H54 (cell line): ENCODE measurements at places on chromosomes 7 and 10.

DNA sequence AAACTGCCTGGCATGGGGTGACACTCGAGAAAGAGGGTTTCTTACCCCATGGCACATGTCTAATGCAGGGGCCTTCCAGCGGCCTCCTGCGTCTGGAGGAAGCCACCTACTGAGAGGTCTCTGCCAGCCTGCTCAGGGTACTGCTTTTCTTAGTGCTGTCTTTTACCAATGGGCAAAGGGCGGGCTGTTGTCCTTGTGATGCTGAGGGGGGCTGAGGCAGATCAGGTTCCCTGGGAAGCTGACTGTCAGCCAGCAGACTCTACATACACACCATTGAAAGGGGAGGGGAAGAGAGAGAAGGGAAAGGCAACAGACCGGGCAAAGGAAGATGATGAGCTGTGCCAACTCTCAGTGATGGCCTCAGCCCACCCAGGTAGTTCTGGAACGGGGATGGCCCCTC is 48.7 kb downstream of the COL13A1 start:
- DNase-seq: no peak

DNA sequence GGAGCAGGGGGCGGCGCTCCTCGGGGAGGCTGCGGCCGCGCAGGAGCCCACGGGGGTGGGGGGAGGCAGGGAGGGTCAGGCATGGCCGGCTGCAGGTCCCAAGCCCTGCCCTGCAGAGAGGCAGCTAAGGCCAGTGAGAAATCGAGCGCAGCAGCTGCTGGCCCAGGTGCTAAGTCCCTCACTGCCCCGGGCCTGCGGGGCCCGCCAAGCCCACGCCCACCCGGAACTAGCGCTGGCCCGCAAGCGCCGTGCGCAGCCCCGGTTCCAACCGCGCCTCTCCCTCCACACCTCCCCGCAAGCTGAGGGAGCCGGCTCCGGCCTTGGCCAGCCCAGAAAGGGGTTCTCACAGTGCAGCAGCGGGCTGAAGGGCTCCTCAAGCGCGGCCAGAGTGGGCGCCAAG is 28.3 kb upstream of the TES start:
- no peak for DNase-seq

GRCh38 chr10:88962336-88962735 is 9.8 kb upstream of the ACTA2 start:
- DNase-seq: no peak

- DNase-seq: no peak
Observed at GRCh38 chr7:65454469-65454868, 80.8 kb downstream of the ZNF92 start.

DNA sequence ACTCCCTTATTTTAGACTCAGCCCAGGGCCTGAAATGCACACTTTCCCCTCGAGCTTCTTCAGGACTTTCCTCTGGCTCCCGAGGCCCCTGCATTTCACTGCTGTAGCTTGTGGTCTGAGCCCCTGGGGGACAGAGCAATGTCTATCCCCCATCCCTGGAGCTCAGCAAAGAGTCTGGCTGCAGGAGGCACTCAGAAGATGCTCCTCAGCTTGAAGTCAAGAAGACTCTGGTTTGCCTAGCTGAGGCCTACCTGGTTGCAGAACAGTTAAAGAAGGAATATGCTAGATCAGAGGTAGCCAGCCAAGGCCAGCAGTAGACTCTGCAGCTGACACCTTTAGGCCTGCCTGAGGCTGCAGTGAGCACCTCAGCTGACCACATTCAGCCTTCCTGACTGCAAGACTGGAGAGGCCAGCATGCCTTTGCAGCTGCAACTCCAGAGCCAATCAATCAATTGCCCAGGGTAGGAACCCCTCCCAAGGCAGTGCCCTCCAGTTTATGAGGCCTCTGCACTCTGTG is 36.9 kb upstream of the IKZF1 start:
- DNase-seq: no peak

DNA sequence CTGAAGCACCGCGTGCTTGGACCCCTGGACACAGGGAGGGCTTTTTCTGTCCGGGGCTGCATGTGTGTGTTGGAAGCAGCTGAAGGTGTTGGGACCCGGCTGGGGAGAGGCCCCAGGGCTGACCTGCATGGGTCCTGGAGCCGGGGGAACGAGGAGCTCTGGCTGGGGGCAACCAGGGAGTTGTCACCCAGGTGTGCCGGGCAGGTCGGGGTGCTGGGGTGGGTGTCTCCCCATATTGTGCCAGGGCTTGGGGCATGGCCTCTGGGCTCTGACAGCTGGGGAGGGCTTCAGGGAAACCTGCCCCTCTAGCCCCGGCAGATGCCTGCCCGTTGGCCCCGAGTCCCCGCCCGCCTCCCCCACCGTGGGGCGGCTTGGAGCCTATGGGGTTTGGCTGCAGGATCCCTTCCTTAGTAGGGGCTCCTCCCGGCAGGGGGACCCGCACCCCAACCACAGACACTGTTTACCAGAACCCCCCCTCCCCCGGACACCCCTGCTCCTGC is 42.3 kb downstream of the UNCX start:
- no peak for DNase-seq

DNA sequence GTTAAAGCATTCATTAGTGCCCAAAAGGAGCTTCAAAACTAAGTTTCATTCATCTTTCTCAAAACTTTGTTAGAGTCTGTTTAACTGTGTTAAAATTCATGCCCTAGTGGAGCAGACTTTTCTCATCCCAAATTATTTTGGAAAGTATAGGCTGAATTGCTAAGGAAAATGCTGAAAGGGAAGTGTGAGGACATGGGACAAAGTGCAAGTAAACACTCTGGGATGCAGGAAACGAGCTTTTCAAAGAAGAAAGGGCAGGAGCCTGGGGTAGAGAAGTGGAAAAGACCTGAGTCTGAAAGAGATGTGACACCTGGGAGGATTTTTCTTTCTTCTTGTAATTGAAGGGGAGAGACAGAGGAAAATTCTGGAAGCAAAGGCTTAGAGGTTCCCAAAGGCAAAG is 93.1 kb upstream of the ANKRD1 start:
- no peak for DNase-seq

DNA sequence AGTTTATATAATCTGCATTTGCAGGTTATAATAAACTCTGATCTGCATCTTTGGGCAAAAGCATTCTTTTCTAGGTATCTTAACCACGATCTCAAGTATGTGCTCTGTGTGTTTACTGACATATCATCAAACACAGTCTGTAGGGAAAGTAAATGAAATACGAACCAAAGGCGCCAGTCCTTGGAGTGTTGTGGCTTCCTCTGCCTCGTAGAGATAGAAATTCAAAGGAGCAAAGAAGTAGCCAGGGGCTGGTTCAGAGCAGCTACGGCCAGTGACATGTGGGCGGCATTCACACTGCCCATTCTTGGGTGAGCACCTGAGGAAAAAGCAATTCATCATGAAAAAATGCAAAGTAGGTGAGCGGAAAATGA is 38.7 kb downstream of the LAMB4 start:
- DNase-seq: no peak

GRCh38 chr10:8507156-8507555 is 452.7 kb downstream of the GATA3 start:
- DNase-seq: no peak

DNA sequence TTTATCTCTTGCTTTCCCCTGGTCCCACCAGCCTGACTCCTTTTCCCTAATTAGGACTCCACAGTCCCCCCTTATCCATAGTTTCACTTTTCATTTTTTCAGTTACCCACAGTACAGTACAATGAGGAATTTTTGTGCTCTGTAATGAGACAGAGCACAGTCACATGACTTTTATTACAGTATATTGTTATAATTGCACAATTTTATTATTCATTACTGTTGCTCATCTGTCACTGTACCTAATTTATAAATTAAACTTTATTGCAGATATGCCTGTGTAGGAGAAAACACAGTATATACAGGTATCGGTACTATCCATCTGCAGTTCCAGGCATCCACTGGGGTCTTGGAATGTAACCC is 125.4 kb downstream of the KCNMA1 start:
- DNase-seq: no peak

- DNase-seq: peak; percentile 35
Observed at GRCh38 chr10:71582019-71582418, 137.6 kb downstream of the C10orf105 start.

DNA sequence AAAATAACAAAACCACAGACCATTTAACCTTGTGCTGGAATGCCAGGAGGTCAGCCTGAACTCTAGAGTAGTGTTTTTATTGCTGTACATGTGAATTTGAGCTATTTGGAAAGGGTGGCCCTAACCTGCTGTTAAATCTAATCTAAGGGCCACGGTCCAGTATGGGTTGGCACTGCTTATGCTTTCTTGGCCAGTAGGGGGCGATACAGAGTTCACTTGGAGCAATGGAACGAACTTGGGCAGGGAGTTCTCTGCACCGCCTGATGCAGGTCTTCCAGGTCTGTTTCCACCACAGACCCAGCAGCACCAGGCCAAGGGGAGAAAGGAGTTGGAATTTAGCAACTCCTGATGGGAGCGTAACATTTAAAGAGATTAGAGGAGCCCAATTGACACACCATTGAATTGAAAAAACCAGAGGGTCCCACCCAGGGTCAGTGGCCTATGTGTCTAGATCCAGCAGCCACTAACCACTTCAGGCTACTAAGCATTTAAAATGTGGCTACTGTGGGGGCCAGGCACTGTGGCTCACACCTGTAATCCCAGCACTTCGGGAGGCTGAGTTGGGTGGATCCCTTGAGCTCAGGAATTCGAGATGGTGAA is 75.7 kb upstream of the EFCAB10 start:
- peak; percentile 63 for DNase-seq

DNA sequence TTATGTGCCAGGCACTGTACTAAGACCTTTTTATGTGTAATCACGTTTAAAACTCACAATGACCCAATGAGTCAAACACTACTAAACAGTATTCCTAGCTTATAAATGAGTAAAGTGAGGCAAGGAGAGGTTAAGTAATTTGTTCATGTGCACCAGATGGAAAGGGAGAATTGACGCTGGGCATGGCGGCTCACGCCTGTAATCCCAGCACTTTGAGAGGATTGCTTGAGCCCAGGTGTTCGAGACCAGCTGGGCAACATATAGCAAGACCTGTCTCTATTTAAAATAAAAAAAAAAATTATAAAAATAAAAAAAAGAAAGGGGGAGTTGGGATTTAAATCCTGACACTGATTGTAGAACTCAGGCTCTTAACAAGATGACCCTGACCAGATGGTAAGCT is 46.7 kb upstream of the DLG5 start:
- no peak for DNase-seq

GRCh38 chr10:115861455-115861854 is 411.6 kb downstream of the GFRA1 start:
- DNase-seq: no peak

DNA sequence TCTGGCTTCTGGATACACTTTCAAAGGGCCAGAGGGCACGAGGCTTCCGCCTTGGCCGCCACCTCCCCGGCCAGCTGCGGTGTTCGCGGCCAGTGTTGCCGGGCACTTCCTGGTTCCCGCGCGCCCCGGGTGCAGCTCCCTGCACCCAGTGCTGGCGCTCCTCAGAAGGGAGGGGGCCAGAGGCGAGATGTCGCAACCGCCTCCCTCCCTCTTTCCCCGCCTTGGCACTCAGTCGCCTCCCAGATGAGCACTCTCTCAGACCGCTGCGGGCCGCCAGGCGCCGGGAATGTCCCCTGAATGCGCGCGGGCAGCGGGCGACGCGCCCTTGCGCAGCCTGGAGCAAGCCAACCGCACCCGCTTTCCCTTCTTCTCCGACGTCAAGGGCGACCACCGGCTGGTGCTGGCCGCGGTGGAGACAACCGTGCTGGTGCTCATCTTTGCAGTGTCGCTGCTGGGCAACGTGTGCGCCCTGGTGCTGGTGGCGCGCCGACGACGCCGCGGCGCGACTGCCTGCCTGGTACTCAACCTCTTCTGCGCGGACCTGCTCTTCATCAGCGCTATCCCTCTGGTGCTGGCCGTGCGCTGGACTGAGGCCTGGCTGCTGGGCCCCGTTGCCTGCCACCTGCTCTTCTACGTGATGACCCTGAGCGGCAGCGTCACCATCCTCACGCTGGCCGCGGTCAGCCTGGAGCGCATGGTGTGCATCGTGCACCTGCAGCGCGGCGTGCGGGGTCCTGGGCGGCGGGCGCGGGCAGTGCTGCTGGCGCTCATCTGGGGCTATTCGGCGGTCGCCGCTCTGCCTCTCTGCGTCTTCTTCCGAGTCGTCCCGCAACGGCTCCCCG is at the start of gene FFAR4:
Gene FFAR4 (plus strand): TSS at position 231 of the 842 bp plus-strand sequence. CDS start 56 bp downstream, at position 287.
- no peak for DNase-seq

- DNase-seq: peak; percentile 55
Observed at GRCh38 chr7:14748461-14748860, 154.1 kb downstream of the DGKB start.

DNA sequence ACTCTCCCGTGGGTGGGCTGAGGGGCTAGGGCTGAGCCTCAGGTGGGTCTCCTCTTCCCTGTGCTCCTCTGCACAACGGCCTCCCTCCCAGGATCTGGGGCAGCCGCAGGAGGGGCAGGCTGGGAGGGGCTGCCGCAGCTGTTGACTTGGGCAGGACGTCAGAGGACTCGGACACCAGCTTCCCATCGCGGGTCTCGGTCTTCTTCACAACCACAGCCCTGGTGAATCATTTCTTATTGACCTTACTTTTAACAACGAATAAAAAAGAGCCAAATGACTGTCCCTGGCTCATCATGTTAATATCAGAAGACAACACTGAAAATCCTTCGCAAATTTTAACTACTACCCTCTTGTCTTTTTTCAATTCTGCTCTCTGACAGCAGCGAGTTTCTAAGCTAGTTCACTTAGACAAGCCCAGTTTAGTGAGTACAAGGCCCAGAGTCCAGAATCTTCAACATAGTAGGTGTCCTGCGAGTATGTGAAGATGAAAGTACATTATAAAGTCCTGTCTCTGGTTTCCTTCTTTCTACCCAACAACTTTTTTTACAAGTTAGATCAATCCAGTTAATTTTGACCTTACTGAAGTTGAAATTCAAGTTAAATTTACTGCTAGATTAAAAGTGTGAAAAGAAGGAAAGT is 32.4 kb downstream of the CTNNA3 start:
- DNase-seq: no peak

DNA sequence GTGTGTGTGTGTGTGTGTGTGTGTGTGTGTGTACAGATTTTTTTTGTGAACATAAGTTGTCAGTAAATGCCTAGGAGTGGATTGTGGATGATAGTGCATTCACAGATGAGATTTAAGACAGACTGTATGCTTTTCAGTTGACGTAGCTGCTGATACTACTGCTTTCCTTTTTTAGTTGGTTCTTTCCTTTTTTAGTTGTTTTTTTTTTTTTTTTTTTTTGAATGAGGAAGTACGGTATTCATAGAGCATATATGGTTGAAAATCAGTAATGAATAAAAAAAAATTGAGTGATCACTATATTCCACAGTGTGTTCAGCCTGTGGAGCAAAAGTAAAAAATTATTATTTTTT is 80.5 kb downstream of the RBM33 start:
- no peak for DNase-seq

DNA sequence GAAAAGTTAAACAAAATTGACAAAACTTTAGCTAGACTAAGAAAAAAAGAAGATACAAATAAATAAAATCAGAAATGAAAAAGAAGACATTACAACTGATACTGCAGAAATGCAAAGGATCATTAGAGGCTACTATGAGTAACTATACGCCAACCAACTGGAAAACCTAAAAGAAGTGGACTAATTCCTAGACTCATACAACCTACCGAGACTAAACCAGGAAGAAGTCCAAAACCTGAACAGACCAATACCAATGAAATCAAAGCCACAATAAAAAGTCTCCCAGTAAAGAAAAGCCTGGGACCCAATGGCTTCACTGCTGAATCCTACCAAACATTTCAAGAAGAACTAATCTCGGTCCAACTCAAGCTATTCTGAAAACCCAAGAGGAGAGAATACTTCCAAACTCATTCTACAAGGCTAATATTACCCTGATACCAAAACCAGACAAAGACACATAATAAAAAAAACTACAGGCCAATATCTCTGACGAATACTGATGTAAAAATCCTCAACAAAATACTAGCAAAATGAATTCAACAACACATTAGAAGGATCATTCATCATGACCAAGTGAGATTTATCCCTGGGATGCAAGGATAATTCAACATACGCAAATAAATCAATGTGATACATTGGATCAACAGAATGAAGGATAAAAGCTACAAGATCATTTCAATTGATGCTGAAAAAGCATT is 20.3 kb downstream of the ELAPOR2 start:
- no peak for DNase-seq
